ENCODE measurements at places on chromosomes 11 and 22.

- DNase-seq: no peak
- no peaks in the 10 kb centered on the region for H3K36me3 ChIP-seq
- no peak overlapping the region for H3K27ac ChIP-seq
Measured at GRCh38 chr11:38593649-38594048, 1995.6 kb upstream of the RAG2 start.

DNA sequence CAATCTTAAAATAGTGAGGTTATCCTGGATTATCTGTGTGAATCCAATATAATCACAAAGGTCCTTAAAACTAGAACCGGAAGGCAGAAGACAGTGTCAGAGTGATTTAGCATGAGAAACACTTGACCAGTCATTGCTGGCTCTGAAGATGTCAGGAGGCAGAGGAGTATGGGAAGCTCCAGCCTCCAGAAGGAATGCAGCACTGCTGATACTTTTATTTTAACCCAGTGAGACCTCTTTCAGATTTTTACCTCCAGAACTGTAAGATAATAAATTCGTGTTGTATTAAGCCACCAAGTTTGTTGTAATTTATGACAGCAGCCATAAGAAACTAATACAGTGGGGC, 134.4 kb upstream of the ZC3H12C start:
- DNase-seq: no peak
- peaks cover 8% of the 10 kb centered on the region for H3K4me1 ChIP-seq
- H3K4me3 ChIP-seq: no peak overlapping the region

DNA sequence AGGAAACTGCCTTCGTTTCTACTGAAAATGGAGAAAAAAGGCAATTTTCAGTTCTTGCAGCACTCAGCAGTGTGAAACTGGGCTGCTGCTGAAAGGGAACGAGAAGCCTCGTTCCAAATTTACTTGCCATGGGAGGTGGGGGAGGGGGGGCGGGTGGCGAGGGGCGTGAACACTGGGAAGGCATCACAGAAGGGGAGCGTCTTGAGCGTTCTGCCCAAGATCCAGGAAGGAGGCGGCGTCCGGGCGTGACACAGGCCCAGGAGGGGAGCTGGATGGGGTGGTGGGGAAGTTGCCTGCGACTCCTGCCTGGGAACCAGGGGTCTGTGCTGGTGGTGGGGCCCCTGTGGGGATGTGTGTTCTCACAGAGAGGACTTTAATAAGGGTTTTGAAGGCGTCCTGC, 213.5 kb downstream of the CTTN start:
- H3K36me3 ChIP-seq: no peaks in the 10 kb centered on the region
- no peaks in the 10 kb centered on the region for H3K4me1 ChIP-seq
- peaks cover 2% of the 10 kb centered on the region for H3K27me3 ChIP-seq
- H3K27ac ChIP-seq: no peak overlapping the region

GRCh38 chr11:23143022-23143421, 282.7 kb upstream of the CCDC179 start:
- no peaks in the 10 kb centered on the region for H3K4me1 ChIP-seq
- H3K27ac ChIP-seq: no peak overlapping the region

- no peaks in the 10 kb centered on the region for H3K36me3 ChIP-seq
- H3K27me3 ChIP-seq: no peaks in the 10 kb centered on the region
- no peaks in the 10 kb centered on the region for H3K4me1 ChIP-seq
- no peak for DNase-seq
- H3K4me3 ChIP-seq: no peak overlapping the region
Measured at GRCh38 chr22:47865626-47866025, 1103.2 kb downstream of the TBC1D22A start.

GRCh38 chr22:30007361-30007760, 72.9 kb upstream of the HORMAD2 start:
- peaks cover 6% of the 10 kb centered on the region for H3K4me1 ChIP-seq
- H3K27me3 ChIP-seq: no peaks in the 10 kb centered on the region
- peaks cover 6% of the 10 kb centered on the region for H3K36me3 ChIP-seq

DNA sequence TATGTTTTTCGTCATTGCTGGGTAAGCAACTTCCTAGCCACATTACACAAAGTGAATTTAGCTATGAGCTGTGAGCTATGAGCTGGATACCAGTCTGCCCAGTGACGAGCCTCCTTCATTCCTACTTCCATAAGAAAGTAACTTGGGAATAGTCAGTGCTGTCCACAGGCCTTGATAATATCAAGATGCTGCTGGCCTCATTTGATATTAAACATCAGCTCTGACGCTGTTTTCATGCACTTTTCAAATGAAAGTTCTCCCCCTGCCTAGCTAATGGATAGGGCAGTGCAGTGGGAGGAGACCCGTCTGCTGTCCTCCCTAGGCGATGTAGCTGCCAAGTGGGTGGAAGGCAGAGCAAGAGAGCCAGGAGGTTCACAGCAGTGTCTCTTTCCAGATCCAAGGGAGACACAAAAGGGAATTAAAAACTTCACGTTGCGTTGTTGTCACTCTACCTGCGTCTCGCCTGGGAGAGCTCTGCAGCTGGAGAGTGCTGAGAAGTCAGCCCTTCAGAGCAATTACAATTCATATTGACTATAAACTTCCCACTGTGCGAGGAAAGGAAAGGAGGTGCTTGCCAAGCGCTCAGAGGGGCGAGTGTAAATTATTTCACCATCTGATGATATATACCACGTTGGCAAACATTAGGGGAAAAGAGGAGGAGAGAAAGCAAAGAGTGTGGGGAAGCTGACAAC, 861.4 kb downstream of the NTM start:
- H3K27me3 ChIP-seq: no peaks in the 10 kb centered on the region
- no peak overlapping the region for H3K4me3 ChIP-seq
- no peak for DNase-seq

- peaks cover 37% of the 10 kb centered on the region for H3K4me1 ChIP-seq
- no peak for DNase-seq
- H3K4me3 ChIP-seq: no peak overlapping the region
- no peak overlapping the region for H3K27ac ChIP-seq
Measured at GRCh38 chr11:48094643-48095339, 114.4 kb downstream of the PTPRJ start.

DNA sequence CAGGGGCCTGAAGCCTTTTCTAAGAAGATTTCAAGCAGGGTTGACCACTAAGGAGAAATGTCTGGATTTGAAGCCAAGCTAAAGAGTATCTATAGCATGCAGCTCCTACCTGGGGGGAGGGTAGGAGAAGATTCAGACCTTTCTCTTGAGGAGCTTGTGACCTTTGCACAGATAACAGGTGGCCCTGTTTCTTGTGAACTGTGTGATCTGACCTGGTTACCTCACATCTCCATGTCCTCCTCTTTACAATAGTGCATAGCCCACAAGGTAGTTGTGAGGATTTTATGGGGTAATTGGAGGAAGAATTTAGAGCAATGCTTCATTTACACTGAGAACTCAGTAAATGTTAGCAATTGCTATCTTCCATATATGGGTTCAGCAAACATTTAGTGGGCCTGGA, 310.1 kb downstream of the TMEM135 start:
- no peak overlapping the region for H3K27ac ChIP-seq
- no peak overlapping the region for H3K4me3 ChIP-seq
- DNase-seq: no peak
- H3K27me3 ChIP-seq: peaks cover 6% of the 10 kb centered on the region

- H3K4me3 ChIP-seq: no peak overlapping the region
- no peak overlapping the region for H3K27ac ChIP-seq
- H3K4me1 ChIP-seq: peaks cover 17% of the 10 kb centered on the region
- H3K27me3 ChIP-seq: no peaks in the 10 kb centered on the region
- no peak for DNase-seq
Measured at GRCh38 chr11:47616726-47617416, 22.7 kb upstream of the C1QTNF4 start.

DNA sequence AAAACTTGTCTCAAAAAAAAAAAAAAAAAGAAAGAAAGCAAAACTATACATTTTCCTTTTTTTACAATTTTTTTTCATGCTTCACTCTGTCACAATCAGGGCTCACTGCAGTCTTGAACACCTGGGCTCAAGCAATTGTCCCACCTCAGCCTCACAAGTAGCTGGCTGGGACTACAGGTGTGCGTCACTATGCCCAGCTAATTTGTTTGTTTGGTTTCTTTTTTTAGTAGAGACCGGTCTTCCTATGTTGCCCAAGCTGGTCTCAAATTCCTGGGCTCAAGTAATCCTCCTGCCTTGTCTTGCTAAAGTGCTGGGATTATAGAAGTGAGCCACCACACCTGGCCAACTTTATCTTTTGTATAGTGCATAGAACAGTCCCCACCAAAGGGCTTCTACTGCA, 15.0 kb upstream of the CXCR5 start:
- no peaks in the 10 kb centered on the region for H3K36me3 ChIP-seq
- no peak overlapping the region for H3K27ac ChIP-seq
- H3K4me3 ChIP-seq: no peak overlapping the region
- no peak for DNase-seq

GRCh38 chr11:43419460-43419859, 60.7 kb downstream of the TTC17 start:
- no peak for DNase-seq
- H3K4me1 ChIP-seq: no peaks in the 10 kb centered on the region
- no peak overlapping the region for H3K4me3 ChIP-seq
- peaks cover 2% of the 10 kb centered on the region for H3K36me3 ChIP-seq

- H3K27me3 ChIP-seq: no peaks in the 10 kb centered on the region
- H3K4me3 ChIP-seq: no peak overlapping the region
- no peak overlapping the region for H3K27ac ChIP-seq
- no peaks in the 10 kb centered on the region for H3K36me3 ChIP-seq
- no peak for DNase-seq
Measured at GRCh38 chr11:101470881-101471520, 112.8 kb downstream of the TRPC6 start.

GRCh38 chr11:15968461-15969130, 387.8 kb downstream of the SOX6 start:
- DNase-seq: no peak
- H3K4me3 ChIP-seq: no peak overlapping the region
- peaks cover 5% of the 10 kb centered on the region for H3K27me3 ChIP-seq
- H3K4me1 ChIP-seq: no peaks in the 10 kb centered on the region

DNA sequence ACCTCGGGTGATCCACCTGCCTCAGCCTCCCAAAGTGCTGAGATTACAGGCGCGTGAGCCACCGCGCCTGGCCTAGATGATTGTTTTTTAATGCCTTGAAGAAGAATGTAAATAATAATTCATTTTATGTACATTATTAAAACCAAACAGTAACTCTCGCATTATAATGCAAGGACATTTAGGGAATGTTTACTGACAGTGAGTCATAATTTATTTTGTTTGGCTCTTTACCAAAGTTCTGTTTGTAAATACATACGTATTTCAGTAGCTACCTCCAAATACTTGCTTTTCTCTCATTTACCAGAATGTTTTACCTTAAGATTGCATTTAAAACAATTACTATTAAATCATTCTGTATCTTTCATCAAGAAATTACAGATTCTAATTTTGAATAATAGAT, 3.0 kb downstream of the RAB39A start:
- peaks cover 27% of the 10 kb centered on the region for H3K27me3 ChIP-seq
- no peak overlapping the region for H3K27ac ChIP-seq
- DNase-seq: no peak
- H3K36me3 ChIP-seq: no peaks in the 10 kb centered on the region
- H3K4me1 ChIP-seq: no peaks in the 10 kb centered on the region

GRCh38 chr11:34585304-34585734, 35.6 kb upstream of the EHF start:
- no peaks in the 10 kb centered on the region for H3K36me3 ChIP-seq
- no peak overlapping the region for H3K4me3 ChIP-seq
- no peak for DNase-seq
- no peak overlapping the region for H3K27ac ChIP-seq
- H3K4me1 ChIP-seq: peaks cover 2% of the 10 kb centered on the region

Measured in activated naive CD8-positive, alpha-beta T cell treated with anti-CD3 and anti-CD28 coated beads, Interleukin-2, amount 10 ng/mL, durations not matched to agents 7 days and 5 days (primary cell).